ENCODE measurements at places on chromosomes 3 and 15.

DNA sequence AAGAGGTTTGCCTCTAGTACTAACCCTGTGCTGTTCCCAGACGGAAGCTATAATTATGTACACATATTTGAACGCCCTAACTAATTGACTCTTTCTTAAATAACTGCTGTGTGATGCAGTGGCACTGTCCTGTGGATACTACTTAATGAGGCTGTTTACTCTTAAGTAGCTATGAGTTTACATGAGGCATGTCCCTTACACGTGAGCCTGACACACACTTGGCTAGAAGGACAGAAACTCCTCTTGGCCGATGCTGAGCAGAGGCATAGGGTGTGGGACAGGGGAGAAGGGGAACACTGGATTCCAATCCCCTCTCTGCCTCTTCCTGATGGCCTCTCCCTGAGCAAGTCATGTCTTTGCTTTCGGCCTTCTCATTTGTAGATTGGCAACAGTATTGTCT lies 21.9 kb downstream of the EHD4 start:
- DNase-seq, result no peak

DNA sequence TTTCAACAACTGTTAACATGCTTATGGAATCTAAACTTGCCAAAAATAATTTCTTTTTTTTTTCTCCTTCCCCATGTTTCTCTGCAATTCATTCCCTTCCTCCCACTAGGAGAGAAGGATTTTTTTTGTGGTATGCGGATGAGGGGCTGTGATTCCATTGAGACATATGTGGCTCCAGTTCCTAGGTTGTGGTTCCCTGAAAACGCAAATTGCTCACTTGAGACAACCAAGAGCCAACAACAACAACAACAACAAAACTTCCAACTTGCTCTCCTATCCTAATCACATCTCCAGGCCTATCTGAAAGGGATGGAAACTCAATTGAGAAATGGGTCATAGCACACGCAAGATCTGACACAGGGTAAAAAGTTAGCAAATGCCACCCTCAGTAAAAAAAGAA lies 406.5 kb upstream of the TGFBR2 start:
- DNase-seq, result no peak

- no peak for DNase-seq
Observed at GRCh38 chr3:158330870-158331269, 221.0 kb downstream of the RSRC1 start.

GRCh38 chr3:5009506-5010109 lies 30.4 kb downstream of the BHLHE40 start:
- no peak for DNase-seq

GRCh38 chr15:76274226-76274625 lies 37.0 kb downstream of the ETFA start:
- DNase-seq, result no peak

GRCh38 chr15:53059273-53060043 lies 269.3 kb upstream of the ONECUT1 start:
- no peak for DNase-seq

- no peak for DNase-seq
Observed at GRCh38 chr15:34023907-34024306, 15.1 kb downstream of the AVEN start.

DNA sequence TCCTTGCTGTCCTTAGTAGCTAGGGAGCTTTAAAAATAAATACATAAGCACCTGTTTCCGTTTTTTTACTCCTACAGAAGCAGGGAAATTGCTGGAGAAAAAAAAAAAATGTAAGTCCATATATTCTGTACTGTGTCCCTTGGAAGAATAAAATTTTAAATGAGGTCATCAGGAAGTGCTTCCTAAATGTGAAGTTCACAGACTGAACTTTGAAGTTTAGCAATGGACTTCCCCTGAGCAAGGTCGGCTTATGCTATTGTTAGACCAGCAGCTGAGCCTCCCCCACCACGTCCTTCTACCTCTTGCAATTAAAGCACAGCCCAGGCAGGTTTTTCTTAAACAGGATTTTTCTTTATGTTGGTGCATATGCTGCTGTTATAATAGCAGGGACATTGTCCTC lies 26.3 kb downstream of the LIPC start:
- no peak for DNase-seq
